ENCODE measurements at places on chromosomes 7 and 10. TPM values are rescaled to one million over a fixed set of nuclear protein-coding genes. Genes with fewer than 3 reads are reported as not detected.

TRIM50 gene
- not detected for polyA plus RNA-seq

SLC29A4 gene
- polyA plus RNA-seq, result 0.82 TPM

ZNF479 gene
- not detected for polyA plus RNA-seq

CALML5 gene
- not detected for polyA plus RNA-seq

GIMAP7 gene
- polyA plus RNA-seq, result not detected

CARD11 gene
- 10.2 TPM for polyA plus RNA-seq

PPP1R17 gene
- polyA plus RNA-seq, result not detected

HECW1 gene
- not detected for polyA plus RNA-seq

CCDC3 gene
- not detected for polyA plus RNA-seq

GRID1 gene
- polyA plus RNA-seq, result 5.3 TPM

HOXA9 gene
- not detected for polyA plus RNA-seq

NMT2 gene
- polyA plus RNA-seq, result 9.1 TPM

NME8 gene
- not detected for polyA plus RNA-seq

RSPH10B2 gene
- polyA plus RNA-seq, result not detected

SSC4D gene
- 0.67 TPM for polyA plus RNA-seq

CPA4 gene
- polyA plus RNA-seq, result not detected

CALHM1 gene
- polyA plus RNA-seq, result not detected

GPC2 gene
- 7.2 TPM for polyA plus RNA-seq

HMX2 gene
- polyA plus RNA-seq, result 0.05 TPM

LRRN3 gene
- 0.05 TPM for polyA plus RNA-seq

AGR2 gene
- not detected for polyA plus RNA-seq

POM121C gene
- 33.2 TPM for polyA plus RNA-seq

GATA3 gene
- polyA plus RNA-seq, result not detected

ADAM8 gene
- 7.2 TPM for polyA plus RNA-seq

TMEM229A gene
- not detected for polyA plus RNA-seq

PAPOLB gene
- polyA plus RNA-seq, result 0.05 TPM

SEPTIN7 gene
- polyA plus RNA-seq, result 124 TPM

LIPM gene
- not detected for polyA plus RNA-seq

ENTPD1 gene
- polyA plus RNA-seq, result 0.35 TPM

WIPF3 gene
- polyA plus RNA-seq, result 1.0 TPM

DNA2 gene
- 31.4 TPM for polyA plus RNA-seq

SPDYE8 gene
- not detected for polyA plus RNA-seq

CTNNA3 gene
- not detected for polyA plus RNA-seq

RBP4 gene
- not detected for polyA plus RNA-seq

OR2A1 gene
- not detected for polyA plus RNA-seq

CPVL gene
- polyA plus RNA-seq, result 1.0 TPM

CALML3 gene
- not detected for polyA plus RNA-seq

COL13A1 gene
- not detected for polyA plus RNA-seq

DPCD gene
- 20.3 TPM for polyA plus RNA-seq

CUBN gene
- 0.09 TPM for polyA plus RNA-seq

NPC1L1 gene
- polyA plus RNA-seq, result 0.07 TPM

CCNJ gene
- 8.9 TPM for polyA plus RNA-seq

ITIH5 gene
- polyA plus RNA-seq, result 5.2 TPM

ZNF138 gene
- polyA plus RNA-seq, result 23.2 TPM

SLC13A1 gene
- not detected for polyA plus RNA-seq

PAPSS2 gene
- not detected for polyA plus RNA-seq

RNF148 gene
- not detected for polyA plus RNA-seq

NKX1-2 gene
- polyA plus RNA-seq, result not detected

SMKR1 gene
- 1.8 TPM for polyA plus RNA-seq

POR gene
- polyA plus RNA-seq, result 67.5 TPM

FAM180A gene
- not detected for polyA plus RNA-seq

PRF1 gene
- polyA plus RNA-seq, result 3.2 TPM

C7orf57 gene
- polyA plus RNA-seq, result not detected

ACSL5 gene
- 0.19 TPM for polyA plus RNA-seq

ZSWIM8 gene
- 38.4 TPM for polyA plus RNA-seq

ADIRF gene
- polyA plus RNA-seq, result not detected

FAM24B gene
- polyA plus RNA-seq, result 14.5 TPM

C10orf53 gene
- not detected for polyA plus RNA-seq

All from K562 (cell line).